Stimulated activated CD8-positive, alpha-beta memory T cell treated with anti-CD3 and anti-CD28 coated beads, Interleukin-4, amount 100 ng/mL, for 4 hours (primary cell): ENCODE measurements at places on chromosomes 7 and 10.

DNA sequence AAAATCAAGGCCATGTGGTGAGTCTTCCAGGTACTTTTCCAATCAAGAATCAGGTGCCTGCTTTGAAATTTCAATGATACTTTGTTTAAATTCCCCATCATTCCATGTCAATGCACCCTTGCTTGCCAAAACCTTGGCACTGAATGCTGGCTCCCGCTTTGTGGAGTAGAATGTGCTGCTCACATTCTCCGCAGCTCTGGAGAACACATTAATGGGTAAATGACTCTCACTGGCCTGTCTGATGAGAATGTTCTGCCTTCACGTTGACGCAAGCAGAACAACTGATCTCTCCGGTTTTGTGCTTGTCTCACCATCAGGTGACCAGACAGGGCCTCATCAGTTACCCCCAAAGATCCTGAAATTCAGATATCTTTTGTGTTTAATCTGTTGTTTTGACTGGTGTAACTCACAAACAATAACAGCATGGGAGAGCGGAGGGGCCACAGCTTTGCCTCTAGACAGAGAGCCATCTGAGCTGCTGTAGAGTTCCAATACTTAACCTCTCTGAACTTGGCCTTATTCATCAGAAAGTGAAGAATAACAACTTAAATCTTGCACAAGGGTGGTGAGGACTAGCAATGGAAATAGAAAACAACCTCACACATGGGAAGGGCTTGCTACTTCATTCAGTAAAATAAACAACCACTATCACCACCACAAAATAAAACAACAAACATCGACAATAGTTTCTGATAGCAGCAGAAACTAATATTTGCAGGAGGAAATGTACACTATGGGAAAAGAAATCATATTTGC is 276.9 kb upstream of the IGFBP3 start:
- DNase-seq, result no peak

GRCh38 chr10:84907461-84908009 is 579.1 kb downstream of the CCSER2 start:
- DNase-seq, result no peak

DNA sequence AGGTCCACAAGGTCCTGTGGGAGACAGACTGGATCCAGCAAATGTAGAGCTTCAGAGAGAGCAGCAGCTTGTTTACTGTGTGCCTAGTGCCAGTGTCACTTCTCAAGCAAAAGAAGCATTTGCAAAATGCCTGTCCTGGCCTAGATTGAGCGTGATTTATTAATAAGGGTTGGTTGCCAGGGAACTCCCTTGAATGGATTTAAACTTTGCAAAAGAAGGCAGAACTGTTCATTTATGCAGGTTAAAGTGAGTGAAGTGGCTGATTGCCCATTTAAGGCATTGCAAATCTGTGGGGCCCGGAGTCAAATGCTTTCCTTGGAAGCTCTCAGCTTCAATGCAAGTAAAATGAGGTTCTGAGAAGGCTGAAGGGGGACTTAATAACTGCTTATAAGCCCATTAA is 71.3 kb downstream of the CDHR3 start:
- no peak for DNase-seq

- no peak for DNase-seq
These were observed 26.6 kb upstream of the R3HCC1L start for GRCh38 chr10:98107644-98108430.

DNA sequence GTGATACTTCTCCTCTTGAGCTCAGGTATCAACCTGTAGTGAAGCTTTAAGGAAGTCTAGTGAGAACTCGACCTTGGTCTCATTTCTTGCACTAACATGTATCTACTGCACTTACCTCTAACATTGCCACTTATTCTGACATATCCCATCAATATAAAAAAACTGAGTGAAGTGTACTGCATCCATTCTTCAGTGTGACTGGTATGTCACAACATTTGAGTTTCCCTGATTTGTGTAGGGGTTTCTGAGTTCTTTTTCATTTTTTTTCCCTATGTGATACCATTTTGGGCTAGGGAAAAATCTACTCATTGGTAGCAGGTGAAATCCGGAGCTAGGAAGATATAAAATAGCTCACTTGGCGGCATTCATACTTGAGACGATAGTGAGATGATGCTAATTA is 274.3 kb downstream of the PRKG1 start:
- DNase-seq, result no peak

- no peak for DNase-seq
These were observed 89.9 kb downstream of the CARD11 start for GRCh38 chr7:2953588-2954407.

DNA sequence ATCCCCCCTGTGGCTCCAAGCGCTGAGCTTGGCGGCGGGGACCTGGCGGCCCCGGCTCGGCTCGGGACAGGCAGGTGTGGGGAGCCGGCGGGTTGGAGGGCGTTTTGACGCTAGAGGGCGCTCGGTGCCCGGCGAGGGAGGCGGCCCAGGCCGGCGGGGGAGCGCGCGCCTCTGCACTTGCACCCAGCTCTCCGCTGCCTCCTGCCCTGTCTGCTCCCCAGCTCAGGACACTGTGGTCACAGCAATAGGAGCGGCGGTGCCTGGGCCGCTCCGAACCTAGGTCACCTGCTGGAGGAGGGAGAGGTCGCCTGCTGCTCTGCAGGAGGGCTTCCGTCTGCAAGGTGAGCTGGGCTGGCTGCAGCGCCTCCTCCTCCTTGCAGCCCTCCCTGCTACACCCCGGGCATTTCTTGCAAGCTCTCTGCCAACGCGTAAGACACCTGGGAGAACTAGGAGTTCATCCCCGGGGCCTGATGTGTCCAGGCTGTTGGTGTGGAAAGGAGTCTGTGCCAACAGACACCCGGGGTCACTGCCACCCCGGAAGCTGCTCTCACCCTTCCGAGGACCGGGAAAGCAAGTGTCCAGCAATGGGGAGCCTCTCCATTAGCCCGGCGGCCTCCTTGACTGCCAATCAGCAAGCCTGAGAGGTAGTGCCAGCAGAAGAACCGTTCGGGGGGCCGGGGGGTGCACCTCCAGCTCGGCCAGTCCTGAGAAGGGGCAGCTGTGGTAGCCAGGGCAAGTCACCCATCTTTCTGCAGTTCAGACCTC is 620.4 kb downstream of the GALNT17 start:
- no peak for DNase-seq

GRCh38 chr10:33353853-33354252 is 19.4 kb upstream of the NRP1 start:
- DNase-seq, result no peak

- no peak for DNase-seq
These were observed 165.7 kb upstream of the ITGB1 start for GRCh38 chr10:33123680-33124079.

GRCh38 chr10:5013385-5013784 is 9.7 kb upstream of the AKR1C2 start:
- DNase-seq, result no peak

DNA sequence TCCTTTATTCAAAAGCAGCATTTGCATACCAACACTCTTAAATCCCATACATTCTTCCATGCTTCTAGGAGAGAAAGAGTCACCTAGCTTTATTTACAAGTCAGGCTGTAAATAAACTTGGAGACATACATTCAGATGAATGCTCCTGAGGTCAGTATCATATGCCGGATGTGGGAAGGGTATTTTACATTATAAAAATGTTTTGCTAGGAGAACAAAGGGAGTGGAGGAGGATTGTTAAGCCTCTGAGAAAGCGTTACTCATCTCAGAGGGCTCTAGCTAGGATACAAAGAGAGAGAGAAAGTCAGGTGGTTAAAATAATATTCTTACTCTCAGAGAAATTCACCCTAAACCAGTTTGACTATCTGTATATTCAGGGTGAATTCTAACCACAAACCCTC is 300.9 kb upstream of the NPSR1 start:
- DNase-seq, result no peak

DNA sequence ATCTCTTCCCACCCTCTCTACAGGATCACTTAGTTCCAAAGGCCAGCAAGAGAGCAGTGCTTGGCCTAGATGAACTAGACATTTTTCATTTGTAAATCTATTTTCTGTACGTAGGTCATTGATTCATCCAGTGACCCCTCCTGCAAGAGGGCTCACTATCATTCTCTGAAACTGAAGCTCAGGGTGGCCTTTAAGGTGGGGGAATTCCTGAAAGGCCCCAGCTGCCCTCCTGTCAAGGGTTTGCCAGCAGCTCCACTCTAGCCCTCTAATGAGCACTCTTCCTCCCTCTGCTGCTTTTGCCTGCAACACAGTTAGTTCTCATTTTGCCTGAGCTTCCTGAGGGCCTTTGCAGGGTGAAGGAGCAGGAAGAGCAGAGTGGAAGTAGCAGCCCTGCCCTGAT is 41.2 kb downstream of the LRRC18 start:
- DNase-seq, result no peak

DNA sequence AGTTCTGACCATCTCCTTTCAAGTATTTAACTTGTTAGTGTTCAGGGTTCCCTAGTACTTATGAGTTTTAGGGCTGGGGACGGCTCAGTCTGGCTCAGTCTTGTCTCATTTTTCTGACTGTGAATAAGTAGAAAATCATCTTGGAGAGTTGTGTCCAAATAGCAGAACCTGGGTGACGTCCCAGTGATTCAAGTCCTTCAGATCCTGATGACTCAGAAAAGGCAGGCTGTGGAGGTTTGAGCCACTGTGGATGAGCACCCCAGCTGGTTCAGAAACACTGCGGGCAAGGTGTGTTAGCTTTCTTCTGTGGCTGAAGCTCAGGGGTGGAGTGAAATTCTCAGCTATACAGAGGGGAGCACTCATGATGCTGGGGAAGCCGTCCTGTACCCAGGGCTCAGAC is 154.4 kb upstream of the NPY start:
- no peak for DNase-seq

DNA sequence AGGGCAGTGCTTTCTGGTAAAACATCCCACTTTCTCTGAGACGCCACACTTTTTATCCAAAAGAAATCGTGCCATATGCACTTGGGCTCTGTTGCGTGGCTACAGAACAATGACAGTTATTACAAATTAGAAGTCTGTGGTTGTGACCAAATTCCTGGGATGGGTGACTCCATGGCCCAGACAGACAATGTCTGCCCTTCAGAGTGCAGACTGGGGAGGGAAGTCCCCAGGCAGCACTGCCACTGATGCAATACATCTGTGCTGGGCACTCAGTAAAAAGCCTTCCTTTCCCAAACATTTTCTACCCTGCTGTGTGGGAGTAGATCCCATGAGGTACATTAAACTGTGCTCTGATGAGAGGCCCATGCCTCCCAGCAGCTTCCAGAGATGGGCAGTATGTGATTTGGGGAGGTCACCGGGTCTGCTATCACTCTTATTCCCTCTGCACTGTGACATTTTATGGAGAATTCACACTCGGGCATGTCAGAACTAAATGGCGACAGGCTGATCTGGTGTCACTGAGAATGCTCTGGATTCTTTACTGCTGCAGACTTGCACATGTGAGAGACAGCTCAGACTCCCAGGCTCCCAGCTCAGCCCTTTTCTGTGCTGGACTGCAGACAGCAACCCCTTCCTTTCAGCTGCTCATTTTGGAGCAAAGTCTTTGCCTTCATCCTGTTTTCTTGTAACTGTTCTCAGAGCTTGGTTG is 243.5 kb upstream of the ZNF32 start:
- DNase-seq, result no peak

DNA sequence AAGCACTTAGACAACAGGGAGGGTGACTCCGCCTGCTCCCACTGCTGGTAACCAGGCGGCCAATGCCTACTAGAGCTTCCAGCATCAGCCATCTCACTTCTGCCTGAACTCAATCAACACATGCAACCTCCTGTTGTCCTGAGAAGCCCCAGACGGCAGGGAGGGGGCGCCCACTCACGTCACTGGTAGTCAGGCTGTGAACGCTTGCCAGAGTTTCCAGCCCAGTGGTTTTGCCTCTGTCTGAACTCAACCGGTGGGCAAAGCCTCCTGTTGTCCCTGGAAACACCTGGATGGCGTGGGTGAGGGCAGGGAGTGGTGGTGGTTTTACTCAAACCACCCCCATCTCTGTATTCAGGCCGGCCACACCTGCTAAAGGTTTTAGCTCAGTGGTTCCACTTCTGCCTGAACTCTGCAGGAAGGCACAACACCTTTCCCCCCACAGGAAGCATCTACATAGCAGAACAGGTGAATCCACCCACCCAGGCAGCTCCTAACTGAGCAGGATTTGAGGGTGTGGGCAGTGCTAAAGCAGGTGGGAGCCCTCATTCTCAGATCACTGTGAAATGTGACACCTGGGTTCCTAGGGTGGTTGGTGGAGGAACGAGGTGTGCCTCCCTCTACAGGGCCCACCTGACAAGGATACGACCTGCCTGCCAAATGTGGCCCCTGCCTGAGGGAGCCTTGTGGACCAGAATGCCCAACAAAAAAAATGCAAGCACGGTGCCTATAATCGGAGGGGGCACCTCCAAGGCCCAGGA is 563.0 kb upstream of the SEMA3D start:
- DNase-seq, result no peak

DNA sequence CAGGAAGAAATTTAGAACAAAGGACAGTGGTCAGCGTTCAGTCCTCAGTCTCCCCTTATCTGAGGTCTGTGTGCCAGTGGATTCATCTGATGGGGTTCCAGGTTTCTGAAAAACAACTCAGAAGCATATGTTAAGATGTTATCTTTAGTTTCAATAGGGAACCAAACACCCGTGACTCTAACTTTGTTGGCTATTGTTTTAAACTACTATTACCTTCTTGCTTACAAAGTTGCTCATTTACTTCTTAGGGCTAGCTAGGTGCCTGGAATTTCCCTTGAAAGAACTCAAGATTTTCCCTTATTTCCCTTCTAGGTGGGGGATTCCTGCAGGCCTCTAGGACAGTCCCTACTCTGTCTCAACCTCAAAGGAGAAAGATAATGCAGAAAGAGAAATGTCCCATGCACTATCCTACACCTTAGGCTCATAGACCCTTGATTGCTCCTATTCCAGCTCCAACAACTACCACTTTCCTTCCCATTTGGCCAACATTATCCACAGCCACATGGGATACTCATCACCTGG is 192.5 kb upstream of the LYZL1 start:
- no peak for DNase-seq

- DNase-seq, result peak; percentile 10
These were observed 877 bp upstream of the NOD1 start for GRCh38 chr7:30479202-30480120.

- DNase-seq, result no peak
These were observed 243.7 kb upstream of the PRKCQ start for GRCh38 chr10:6823770-6824169.

DNA sequence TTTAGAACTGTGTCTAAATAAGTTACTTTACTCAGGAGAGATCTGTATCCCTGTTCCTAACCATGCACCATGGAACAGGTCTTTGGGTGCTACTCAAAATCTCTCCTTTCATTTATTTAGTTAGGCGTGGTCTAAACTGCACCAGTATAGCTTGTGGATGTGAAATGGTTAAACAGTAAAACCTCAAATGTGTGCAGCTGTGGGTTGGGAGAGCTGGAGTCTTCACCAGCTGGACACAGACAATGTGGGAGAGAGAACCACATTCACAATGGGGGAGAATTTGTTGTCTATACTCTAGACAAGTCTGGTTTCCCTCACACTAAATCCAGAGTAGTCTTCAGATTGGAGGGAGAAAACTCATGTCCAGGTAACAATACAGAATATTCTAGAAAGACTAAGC is 31.2 kb upstream of the IKZF1 start:
- no peak for DNase-seq

GRCh38 chr7:22853674-22854157 is 31.1 kb upstream of the TOMM7 start:
- DNase-seq, result peak; percentile 46

- no peak for DNase-seq
These were observed at the start of gene PON3 for GRCh38 chr7:95396136-95397032. PON3 (minus strand) TSS chr7:95396375; CDS start chr7:95396350, 25 bp downstream.

GRCh38 chr7:44561481-44561880 is 12.2 kb downstream of the DDX56 start:
- DNase-seq, result no peak

- DNase-seq, result no peak
These were observed 113.9 kb downstream of the ETV1 start for GRCh38 chr7:13875496-13876074.
